ENCODE measurements at places on chromosomes 13 and 19.

DNA sequence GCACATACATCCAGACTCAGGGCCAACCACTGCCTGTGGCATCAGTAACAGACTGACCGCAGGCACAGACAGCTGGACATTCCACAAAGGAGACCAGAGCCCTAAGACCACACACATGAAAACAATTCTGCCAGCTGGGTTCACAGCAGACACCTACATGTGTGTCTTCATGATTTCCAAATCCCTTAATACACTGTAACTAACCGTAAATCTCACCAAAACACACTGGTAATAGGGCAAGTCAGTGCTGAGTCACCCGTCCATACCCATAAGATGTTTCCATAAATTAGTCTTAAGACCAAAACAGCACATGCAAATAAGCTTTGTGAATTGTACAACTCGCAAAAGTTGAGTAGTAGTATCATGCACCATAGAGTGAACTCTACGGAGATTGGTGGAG is 65.4 kb downstream of the TUBGCP3 start:
- DNase-seq = no peak

- DNase-seq = no peak
Measured at GRCh38 chr13:50805805-50806204, 37.7 kb downstream of the DLEU7 start.

- no peak for DNase-seq
Measured at GRCh38 chr19:3441089-3441985, 39.0 kb downstream of the SMIM24 start.

DNA sequence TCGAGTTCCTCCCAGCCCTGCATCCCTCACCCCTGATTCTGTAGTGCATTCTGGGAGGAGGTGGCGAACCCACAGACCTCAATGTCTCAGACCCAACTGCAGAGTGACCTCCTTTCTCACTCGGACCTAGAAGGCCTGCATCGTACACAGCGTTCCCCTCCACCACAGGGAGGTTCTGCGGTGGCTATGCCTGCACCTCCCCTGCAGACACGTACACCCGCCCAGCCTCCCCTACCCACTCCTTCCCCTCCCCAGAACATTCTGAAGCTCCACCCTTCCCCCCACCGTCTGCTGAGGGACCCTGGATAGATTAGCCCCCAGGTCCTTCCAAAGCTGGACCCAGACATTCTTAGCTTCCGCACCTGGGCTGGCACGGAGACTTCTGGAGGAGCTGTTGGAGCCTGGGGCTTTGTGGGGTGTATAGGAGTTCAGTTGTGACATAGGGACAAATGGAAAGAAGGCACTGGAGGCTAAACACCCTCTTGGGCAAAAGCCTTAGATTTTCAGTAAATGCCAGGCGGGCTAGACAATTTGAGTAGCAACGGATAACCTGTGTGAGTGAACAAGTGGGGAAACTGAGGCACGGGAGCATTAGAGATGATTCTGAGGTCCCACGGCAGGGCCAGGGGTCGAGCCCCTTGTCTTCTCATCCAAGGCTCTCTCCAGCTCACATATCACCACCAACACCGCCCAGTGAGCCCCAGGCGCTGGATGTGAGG is 420 bp upstream of the FSD1 start:
- no peak for DNase-seq

GRCh38 chr19:31500197-31500830 is 151.1 kb upstream of the TSHZ3 start:
- no peak for DNase-seq

DNA sequence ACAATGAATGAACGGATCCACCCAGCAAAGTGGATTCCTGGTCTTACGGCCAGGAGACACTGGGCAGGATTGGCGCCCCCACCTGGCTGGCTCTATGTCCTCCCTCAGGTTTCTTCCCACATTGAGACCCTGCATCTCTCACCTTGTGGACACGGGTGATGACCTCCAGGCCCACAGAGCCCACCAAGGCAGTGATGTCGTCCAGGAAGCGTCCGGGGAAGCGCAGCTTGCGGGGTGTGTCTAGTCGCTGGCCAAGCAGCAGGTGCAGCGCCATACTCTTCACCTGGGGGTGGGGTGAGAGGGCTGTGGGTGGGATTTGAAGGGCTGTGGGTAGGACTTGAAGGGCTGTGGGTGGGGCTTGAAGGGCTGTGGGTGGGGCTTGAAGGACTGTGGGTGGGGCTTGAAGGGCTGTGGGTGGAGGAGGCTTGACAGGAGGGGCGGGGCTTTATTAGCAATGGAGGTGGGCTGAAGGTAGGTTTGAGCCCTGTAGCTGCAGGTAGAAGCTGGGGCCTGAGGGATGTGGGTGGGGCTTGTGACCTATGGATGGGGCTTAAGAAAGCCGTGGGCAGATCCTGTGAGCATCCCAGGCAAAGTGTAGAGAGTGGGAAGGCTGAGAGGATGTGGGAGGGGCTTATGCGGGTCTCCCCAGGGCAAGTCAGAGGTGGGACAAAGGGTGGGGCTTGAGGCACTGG is 12.1 kb upstream of the ANGPTL8 start:
- DNase-seq = no peak

DNA sequence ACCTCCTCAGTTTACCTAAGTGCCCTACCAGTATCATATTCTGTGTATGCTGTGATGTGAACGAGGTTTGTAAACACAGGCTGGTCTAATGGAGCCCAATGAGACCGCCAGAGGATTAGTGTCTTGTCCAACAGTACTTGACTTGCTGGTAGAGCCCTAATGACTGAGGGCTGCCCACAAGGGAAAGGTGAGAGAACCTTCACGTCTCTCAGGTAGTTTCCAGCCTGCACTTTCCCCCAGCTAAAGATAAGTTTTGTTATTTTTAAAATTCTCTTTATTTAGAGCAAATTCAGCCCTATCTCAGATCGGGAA is 498 bp upstream of the RBM26 start:
- DNase-seq = no peak

DNA sequence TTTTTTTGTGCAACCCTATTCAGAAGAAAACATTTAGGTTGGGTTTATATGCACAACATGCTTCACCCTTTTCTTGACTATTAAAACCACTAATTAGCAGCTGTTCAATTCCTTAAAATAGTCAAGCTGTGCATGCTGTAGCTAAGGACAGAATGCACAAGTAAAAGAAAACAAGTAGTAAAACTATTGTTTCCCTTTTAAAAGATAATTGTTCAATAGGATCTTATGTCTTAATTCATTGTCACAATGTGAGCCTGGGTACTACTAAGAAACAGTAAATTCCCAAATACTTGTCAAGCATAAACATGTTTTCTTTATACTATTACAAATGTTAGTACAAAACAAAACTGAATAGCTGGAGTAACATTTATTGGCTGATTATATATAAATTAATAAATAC is 32.6 kb upstream of the MIR17HG start:
- no peak for DNase-seq

- no peak for DNase-seq
Measured at GRCh38 chr13:74026753-74027152, 107.5 kb downstream of the KLF12 start.

- no peak for DNase-seq
Measured at GRCh38 chr13:34833562-34834182, 108.4 kb upstream of the NBEA start.

DNA sequence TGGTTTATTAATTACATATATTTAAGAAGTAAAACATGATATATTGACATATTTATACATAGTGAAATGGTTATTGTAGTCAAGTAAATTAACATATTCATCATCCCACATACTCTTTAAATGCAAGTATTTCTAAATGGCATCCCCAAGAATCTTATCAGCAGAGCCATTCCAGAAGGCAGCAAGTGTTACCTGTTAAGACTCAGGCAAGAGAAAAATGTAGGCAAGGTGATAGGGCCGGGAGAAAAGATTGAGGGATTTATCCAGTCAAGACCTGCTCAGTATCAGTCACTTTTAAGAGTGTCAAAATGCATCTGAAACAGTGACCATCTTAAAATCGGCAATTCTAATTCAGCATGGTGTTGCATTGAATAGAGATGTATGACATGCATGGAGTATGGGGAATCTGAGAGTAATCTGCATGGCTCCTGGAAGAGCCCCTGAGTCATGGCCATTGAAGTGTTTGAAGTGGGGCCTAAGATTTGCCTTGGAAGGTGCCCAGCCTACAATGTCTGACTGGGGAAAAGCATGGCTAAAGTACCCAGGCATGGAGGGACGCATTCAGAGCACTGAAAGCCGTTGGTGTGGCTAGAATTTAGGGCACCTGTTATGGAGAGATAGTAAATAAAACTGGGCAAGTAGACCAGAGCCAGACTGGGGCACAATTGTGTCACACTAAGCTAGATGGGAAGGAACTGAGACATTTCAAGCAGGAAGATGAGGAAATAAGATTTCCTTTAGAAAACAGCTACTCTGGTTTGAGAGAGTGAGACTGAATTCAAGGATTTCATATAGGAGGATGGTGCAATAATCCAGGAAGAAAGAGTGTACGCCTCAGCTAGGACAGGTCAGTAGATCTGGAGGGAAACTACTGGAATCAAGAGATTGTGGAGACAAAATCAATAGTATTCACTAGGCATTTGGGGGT is 25.0 kb upstream of the C1QTNF9B start:
- no peak for DNase-seq

Data from NCI-H510A treated with DMSO at 0.1 percent for 48 hours (cell line).